ENCODE measurements at places on chromosomes 2 and 18.

- ATAC-seq = no peak
Measured at GRCh38 chr18:51753365-51754057, 556.0 kb upstream of the MEX3C start.

- ATAC-seq = no peak
Measured at GRCh38 chr18:72820571-72820970, 47.2 kb downstream of the NETO1 start.

GRCh38 chr2:201572846-201573508 lies 70.3 kb downstream of the TMEM237 start:
- peak; percentile 40 for ATAC-seq

DNA sequence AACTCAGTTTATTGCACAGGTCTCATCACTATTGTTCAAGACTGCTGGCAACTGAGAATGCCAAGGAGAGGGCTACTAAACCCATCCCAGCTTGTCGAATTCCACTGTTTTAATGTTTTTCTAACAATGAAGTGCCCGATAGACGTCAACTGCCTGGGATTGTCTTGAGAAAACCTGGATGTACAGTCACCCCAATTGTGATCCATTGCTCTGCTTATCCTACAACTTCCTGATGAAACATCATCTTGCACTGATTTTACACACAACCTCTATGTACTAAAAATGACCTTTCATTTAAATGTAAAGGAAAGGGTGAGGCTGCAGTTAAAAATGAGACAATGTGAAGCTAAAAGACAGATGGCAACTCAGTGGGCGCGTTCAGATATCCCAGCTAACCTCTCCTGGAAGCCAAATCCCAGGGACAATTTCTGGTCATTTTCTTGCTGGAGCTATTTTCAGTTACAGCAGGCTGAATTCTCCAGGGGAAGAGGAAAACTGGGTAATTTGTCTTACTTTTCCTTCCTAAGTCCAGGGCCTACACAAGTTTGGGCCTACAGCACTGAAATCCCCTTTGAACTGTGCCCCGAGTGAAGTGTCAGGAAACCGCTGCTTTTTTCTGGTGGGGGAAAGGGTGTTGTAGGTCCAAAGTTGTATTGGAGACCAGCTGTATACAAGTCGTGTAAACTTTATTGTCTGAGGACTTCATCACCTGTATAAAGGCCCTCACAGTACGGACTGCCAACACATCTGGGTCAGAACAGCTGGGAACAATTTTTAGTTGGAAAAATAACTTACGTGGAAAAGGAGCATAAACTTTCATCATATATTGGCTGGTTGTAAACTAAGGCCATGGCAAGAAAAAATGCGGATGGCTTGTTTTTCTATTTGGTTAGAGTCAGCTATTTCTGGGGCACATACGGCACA lies 68.9 kb upstream of the LTBP1 start:
- ATAC-seq = no peak

DNA sequence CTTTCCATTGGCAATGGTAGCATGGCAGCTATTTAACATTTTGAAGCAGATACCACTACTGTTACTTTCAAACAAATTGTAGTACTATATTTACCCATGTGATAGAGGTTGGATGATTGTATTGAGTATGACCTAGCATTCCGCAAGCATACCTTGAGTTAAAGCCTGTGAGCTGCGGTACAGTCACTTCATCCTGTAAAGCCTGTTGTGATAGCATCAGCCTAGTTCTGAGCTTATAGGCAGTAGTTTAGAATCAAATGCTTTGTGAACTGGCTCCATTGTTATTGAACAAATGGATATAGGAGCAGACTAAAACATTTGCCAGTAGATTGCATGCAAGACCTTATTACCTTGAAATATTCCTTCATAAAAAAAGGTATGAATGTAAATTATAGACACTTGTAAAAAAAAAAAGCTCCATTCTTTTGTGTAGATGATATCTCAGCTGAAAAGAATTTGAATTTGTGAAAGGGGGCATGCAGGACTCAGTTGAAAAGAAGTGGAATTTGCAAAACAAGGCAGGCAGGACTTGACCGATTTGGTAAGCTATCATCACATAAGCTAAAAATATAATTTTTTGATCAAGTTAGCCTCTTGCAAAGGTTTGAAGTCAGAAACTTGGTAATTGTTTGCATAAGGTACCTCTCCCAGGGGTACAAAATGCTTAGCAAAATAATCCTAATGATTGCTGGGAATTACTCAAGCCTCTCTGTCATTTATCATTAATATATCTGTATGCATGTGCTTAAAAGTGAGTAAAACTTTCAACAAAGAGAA lies 138.5 kb upstream of the ITGA4 start:
- ATAC-seq = no peak

- no peak for ATAC-seq
Measured at GRCh38 chr2:179985163-179985820, 21.8 kb downstream of the CWC22 start.

DNA sequence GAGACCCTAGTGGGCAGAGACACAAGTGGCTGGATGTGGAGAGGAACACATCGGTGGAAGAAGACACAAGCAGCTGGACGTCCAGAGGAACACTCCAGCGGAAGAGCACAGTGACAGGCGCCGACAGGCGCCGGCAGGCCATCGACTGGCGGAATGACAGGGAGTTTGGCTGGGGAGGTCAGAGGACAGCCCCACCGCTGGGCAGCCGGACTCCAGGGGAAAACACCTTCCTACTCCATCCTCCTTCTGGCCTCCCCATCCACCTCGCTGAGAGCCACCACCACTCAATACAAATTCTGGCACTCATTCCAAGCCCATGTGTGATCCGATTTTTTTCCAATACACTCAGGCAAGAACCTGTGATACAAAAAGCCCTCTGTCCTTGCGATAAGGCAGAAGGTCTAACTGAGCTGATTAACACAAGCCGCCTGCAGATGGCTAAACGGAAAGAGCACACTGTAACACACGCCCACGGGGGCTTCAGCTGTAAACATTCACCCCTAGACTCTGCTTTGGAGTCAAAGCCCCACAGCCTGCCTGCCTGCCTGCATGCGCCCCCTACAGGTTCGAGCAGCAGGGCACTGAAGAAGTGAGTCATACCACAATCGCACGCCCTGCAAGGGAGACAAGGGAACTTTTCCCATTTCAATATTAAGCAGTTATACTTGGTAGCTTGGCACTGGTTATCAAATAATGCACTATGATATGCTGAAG lies 50.2 kb upstream of the LRP1B start:
- ATAC-seq = no peak

DNA sequence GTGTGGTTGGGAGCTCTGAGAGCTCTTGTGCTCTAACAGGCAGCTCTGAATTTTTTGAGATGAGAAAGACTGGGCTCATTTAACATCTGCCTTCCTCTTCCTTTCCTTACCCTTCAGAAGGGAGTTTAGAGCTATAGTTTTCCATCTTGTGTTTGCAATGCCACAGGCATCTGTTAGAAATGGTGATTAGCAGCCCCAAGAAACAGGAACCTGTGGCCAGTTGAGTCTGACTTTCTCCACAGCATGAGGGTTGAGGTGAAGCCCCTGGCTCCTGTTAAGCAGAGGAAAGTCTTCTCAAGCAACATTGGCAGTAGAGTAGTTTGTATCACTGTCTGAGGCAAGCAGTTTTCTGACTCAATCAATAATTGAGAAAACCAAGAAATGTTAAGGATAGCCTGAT lies 577.4 kb downstream of the ZEB2 start:
- ATAC-seq = no peak

DNA sequence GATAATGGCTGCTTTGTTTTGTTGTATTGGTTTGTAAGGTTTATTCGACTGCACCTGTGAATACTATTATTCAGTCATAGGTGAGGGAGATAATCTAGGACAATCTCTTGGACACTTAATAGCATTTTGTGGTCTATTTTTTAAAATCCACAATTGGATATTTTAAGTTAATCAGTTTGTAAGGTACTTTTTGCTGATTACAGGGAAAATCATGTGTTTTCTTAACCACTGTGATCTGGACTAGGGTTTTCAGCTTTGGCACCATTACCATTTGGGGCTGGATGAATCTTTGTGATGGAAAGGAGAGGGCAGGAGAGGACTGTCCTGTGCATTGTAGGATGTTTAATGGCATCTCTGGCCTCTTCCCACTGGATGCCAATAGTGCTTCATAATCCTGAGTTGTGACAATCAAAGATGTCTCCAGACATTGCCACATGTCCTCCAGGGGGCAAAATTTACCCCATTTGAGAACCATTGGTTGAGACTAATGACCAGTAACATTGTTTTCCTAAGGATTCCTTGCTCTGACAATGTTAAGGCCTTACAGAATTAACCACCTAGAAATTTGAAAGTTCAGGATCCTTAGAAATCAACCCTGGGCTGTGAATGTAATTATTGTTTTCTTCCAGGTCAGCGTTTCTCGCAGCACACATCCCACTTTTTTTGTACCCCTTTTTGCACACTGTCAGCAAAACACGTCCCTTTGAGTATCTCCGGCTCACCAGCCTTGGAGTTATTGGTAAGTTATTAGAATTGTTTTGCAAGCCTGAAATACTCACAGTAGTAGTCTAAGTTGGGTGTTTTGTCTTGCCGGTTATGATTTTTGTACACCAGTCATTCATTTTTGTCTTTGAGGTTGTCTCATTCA lies 15.6 kb downstream of the CNOT9 start:
- no peak for ATAC-seq

DNA sequence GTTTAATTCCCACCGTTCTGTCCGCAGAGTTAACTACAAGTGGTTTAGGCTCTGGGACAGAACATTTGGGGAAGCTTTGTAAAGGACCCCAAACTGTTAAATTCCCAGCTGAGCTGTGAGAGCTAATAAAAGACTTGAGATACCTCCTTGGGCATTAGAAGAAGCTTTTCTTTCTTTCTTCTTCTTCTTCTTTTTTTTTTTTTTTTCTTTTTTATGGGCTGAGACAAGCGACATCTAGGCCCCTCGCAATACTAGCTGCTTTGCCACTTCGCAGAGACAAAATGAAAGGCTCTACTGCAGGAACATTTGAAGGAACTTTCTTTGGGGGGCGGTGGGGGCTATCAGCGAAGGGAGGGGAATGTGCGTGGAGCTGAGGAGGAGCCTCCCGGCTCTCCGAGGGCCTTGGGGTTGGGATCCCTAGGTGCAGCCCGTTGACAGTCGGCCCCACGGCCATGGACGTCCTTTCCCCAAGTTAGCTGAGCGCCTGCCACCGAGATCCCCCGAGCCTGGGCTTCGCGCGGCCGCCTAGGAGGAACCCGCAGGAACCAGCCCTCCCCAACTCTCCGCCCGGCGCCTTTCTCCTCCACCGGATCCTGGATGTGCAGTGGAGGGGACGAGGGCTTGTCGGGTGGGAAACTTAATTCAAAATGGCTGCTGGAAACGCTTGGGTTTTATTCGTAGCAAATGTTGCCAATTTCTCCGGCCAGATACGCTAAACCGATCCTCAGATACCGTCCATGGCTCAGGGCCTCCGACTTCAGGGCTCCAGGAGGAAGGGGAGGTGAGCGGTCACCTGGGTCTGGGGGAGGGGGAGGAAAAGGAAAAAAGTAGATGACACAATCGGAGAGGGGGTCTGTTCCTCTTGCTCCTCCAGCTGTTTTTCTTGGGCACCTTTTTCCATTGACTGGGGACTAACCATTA lies 4.2 kb downstream of the MEIS1 start:
- no peak for ATAC-seq

DNA sequence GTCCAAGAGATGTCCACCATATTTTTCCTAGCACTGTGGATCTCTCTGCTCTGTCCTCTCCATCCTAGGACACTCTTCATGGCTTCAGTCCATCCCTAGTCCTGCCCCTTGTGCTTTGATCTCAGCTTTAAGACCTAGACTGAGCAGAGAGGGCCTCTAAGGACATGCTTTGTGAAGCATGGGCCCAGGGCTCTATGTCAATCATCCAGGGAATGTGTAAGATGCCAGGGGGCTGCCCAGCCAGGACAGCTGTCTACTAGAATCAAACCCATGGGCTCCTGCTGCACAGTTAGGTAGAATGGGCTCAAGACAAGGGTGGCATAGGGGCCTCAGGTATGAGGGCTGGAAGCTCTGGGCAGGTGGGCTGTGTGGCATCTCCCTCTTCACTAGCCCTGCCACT lies 24.9 kb downstream of the TET3 start:
- ATAC-seq = no peak

DNA sequence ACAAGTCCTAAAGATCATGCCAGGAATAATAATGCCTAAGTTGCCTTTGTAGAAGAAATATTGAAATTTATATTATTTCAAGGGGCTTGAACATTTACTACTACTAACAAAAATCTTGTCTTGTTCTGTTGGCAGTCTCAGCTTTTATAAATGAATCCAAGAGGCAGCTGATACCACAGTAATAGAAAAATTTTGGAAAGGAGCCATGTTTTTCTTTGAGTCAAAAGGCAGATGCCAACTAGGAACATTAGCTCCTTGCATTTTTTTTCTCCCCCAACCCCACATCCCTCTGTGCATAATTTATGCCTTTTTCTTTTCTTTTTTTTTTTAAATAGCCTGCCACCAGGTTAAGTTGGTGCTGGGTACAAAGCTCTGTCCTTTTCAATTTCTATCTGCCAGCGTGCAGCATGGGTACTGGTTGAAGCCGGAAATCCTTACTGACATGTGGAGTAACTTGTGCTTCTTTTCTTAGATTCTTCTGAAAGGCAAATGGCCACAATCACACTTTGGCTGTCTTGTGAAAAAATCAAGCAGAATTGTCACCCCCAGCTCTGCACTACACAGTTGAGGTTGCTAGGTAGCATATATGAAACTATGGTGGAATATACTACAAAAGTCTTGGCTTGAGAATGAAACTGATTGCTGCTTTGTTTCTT lies 98.8 kb downstream of the RHBDD1 start:
- no peak for ATAC-seq

GRCh38 chr2:205699515-205700289 lies 17.4 kb downstream of the NRP2 start:
- no peak for ATAC-seq

GRCh38 chr2:235010117-235010714 lies 58.4 kb downstream of the SH3BP4 start:
- ATAC-seq = no peak

- ATAC-seq = peak; percentile 54
Measured at GRCh38 chr2:181779288-181780021, 99.1 kb upstream of the NEUROD1 start.

- no peak for ATAC-seq
Measured at GRCh38 chr2:84494070-84494469, 22.2 kb upstream of the DNAH6 start.

- ATAC-seq = no peak
Measured at GRCh38 chr18:66457245-66457644, 146.6 kb downstream of the CDH19 start.

GRCh38 chr2:232369126-232369951 lies 9.2 kb upstream of the ALPP start:
- peak; percentile 62 for ATAC-seq

DNA sequence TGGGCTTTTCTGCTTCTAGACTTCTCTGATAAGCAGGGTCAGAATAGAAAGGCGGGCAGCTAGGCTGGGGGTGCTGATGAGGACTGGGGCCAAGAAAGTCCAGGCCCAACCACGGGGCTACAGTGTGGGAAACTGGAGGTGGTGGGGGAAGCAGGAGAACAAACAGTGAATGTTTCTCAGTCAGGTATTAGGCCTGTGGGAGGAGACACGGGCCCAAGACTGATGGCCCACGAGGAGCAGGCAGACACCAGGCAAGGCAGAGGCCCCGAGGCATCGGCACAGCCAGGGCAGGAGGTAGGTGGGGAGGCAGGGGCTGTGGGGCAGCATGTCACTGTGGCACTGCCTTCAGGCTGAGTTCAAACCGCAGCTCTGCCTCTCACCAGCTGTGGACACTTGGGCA lies 40.7 kb downstream of the KCNIP3 start:
- no peak for ATAC-seq

- no peak for ATAC-seq
Measured at GRCh38 chr2:1841903-1842791, 97.8 kb upstream of the PXDN start.

Measured in motor neuron (in vitro differentiated cells).